Activated naive CD4-positive, alpha-beta T cell treated with Interleukin-2 at 50 U/mL for 16 hours (primary cell): ENCODE measurements at places on chromosomes 2 and 18.

DNA sequence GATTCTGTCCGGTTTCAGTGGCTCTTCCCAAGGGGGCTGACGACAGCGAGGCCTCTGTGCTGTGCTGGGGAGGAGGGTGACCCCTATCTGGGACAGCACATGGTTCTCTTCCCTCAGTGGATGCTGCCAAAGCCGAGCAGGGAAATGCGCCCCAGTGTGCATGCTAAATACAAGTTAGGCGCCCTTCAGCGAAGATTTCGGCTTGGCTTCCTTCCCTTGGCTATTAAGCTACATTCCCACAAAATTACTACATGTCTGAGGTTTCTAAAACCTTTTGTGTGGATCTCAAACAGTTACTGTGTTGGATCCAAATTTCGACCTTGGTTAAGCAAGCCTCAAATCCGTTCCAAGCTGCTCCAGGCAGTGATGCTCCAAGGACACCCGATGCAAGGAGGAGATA lies 440.3 kb downstream of the NRXN1 start:
- no peak for DNase-seq

DNA sequence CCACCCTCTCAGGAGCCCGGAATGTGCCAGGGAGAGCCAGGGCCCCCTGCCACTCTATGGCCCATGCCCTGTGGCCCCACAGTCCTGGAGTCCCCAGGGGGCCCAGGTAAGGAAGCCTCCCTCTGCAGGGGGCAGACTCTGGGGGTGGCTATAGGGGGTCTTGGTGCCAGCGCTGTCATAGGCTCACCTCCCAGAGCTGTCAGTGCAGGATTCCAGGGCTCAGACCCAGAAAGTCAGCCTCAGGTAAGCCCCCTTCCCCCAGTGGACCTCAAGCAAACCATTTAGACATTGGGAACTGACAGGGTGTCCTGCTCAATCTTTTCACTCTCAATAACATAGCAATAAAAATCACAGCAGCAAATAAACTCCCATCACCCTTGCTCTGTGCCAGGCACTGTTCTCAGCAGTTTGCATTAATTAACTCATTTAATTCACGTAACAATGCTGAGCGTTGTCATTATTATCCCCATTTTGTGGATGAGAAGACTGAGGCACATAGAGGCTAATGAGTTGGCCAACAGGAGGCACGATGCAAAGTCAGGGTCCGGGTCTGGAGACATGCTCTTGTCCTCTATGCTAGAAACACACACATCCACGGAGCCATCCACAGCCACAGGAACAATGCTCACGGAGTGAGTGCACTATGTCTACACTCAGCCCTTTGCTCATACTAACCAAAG lies 79.6 kb downstream of the TNS1 start:
- DNase-seq, result no peak

DNA sequence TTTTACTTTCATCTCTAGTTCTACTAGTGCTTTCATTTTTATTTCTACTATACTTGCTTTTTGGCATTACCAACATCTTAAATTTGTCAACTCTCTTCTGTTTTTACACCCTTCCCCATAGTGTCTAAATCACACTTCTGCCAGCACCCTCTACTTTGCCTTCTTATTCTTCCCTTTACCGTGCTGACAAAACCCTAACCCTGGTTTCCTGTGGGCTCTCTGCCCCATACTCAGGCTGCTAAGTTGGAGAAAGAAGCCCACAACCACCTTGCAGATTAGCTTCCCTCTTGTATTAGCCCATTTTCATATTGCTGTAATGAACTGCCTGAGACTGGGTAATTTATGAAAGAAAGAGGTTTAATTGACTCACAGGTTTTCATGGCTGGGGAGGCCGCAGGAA lies 24.8 kb downstream of the GIGYF2 start:
- no peak for DNase-seq

DNA sequence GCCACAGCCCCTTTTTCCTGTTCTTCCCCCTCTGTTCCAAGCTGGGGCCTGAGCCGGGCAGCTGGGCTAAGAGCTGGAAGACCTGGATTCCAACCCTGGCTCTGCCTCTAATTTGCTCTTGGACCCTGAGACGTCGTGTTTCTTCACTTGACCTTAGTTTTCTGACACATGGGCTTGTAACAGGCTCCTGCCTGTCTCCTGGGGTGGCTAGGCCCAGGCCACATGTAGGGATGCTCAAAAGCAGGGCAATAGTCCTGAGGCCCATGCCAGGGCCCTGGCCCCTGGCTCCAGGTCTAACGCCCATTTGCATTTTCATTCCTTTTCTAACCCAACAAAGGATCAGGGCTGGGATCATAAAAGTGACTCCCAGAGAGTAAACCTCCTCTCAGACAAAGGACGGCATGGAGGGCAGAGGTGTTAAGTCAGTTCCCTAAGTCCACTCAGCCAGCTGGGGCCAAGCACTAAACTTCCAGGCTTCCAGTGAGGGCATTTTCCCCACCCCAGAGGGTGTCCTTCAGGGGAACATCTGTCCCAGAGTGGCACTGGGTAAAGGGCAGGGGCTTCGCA lies 16.6 kb upstream of the DNMT3A start:
- no peak for DNase-seq

- DNase-seq, result no peak
These were observed 506.1 kb upstream of the FAM98A start for GRCh38 chr2:34105006-34105767.

DNA sequence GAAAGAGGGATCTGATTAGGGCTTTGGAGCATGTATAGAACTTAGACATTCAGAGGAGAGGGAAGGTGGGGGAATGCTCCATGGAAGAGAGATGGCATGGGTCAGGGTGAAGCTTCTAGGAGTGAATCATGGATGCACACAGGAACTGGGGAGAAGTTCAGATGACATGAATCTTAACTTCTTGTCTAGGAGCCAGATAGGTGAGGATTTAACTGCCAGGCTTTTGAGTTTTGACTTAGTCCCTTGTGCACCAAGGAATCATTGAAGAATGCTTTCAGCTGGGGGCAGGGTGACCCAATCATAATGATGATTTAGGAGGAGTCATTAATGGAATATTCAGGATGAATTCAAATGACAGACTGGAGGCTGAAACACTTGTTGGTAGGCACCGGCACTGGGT lies 48.7 kb downstream of the ACYP2 start:
- DNase-seq, result no peak

- DNase-seq, result no peak
These were observed 126.1 kb downstream of the NCK2 start for GRCh38 chr2:105870858-105871257.
